ENCODE measurements at places on chromosomes 12 and 14.

DNA sequence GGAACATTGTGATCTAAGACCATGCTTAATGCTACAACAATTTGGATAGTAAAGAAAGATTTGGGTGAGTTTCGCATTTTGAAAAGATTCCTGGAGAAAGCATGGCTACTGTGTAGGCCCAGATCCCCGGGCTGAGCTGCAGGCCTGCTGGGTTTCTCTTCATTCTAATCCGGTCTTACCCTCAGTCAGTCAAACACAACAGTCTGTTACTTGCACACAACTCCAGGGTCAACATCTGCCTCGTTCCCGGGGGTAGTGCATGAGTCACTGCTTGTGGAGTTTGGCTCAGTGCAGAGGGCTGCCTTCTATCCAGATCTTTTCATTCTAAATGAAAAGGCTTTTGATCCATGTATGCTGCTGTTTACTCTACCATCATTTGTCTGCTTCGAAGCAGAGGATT lies 60.4 kb upstream of the SEL1L start:
- DNase-seq: no peak

DNA sequence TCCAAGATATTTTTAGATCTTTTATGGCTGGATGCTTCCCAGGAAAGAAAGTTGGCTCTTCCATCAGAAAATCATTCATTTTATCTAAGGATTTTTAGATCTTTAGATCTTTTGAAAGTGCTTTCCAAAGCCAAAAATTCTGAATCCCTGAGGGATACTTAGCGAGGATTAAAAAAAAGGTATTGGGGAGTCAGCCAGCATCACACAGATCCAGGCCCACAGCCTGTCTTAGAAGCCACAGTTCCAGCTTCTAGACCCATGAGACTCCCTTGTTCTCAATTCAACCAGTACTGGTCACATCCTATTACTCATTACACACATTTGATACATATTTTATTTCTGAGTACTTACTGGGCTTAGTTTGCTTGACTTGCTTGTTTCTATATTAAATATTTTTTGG lies 49.9 kb downstream of the TSPAN8 start:
- no peak for DNase-seq

DNA sequence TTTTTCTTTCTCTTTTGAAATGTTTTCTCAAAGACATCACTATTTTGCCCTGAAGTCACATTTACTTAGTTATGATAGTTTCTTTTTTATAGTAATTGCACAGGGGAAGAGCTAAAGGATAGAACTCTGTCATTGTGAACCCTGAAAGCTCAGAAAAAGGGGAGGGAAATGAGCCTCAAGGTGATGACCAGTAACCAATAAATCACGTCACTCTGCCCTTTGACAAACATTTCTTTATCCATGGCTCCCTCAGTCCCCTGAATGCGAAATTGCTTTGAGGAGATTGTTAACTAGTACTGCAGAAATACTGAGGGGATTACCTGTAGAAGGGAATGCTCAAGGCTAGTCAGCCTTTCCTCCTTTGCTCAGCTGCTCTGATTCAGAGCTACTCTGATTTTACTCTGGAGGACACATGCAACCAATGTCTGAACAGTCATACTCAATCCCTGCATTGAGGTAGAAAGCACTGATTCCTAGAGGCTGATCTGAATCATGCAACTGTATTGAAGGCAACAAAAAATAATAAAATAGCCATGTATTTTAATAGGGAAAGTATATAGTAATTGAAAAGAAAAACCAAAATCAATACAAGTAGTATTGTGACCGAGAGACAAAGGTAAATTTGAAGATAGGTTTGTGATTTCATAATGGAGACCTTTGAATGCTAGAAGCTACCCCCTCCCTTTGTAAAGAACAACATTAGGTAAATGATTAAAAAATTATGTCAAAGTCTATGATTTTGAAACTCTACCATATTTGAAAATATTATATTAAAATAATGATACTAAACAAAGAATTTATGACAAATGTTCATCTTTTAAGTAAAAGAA lies 24.7 kb downstream of the SLCO1B1 start:
- no peak for DNase-seq

- no peak for DNase-seq
Measured at GRCh38 chr12:95303476-95303875, 85.9 kb downstream of the VEZT start.

DNA sequence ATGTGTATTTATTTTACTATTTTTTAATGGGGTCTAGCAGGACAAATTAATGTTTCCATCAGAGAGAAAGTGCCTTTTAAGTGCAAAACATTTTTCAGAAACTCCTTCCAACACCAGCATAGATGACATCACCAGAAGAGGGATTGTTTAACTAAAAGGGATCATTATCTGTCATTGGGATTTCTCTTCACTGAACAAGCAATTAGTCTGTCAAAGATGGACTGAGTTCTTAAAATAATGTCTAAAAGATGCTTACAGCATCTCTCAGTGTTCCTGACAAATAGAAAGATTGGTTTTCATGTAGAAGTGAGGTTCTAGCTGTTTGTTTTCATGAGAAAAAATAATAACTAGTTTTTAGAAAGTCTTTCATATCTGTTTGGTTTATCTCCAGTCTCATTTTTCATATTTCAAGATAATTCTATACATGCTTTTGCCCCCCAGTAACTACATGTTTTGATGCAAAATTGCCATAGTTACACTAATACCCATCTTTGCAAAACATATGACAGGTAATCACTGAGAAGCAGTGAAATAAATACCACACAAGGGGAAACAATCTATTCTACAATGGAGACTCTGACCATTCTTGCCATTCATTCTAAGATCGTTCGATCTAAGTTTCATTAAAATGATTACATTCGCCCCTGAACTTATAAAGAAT lies 850.3 kb downstream of the GALC start:
- no peak for DNase-seq

DNA sequence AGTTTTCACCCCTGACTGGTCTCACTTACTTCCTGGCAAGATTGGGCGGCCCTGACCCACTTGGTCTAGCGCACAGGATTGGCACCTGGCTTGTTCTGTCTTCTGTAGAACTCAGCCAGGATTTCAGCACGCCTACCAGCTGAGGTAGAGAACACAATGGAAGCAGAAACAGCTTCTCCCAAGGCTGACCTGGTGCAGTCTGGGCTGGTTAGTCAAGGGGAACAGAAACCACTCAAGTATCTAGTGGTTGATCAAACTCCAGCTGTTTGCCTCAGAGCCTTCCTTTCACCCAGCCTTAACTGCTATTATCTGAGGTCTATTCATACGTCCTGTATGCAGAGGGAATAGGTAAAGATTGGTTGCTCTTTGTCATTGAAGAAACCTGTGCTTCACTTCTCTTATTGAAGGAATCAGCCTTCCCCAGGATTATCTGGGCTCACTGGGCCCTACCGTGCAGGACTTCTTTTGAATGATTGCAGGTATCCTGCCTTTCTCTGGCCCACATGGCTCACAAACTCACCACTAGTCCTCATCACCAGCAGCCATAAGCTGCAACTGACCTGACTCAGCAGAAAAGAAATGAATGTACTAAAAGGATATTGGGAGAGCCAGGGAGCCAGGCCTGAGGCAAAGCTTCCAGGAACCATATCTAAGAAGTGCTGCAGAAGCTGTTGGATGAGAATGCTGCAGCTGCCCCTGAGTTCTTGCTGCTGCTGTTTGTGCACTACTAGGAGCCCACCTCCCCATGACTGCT lies 2.5 kb upstream of the PLEKHD1 start:
- no peak for DNase-seq

- DNase-seq: no peak
Measured at GRCh38 chr12:24839268-24839791, 109.6 kb downstream of the BCAT1 start.

GRCh38 chr12:9331218-9331626 lies 123.0 kb upstream of the PZP start:
- DNase-seq: peak; percentile 26

DNA sequence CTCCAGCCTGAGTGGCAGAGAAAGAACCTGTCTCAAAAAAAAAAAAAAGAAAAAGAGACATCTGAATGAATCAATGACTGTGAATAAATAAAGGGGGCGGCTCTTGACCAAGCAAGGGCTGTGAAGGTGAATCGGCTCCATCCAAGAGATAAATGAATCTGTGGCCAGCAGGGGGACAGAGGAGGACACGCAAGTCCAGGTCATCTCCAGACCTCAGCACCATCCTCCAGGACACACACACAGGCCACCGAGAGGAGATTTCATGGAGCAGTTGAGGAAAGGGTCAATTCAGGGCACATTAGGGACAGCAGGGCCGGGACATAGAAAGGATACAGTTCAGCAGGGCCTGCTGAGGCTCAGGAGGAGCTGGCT lies 21.6 kb downstream of the TRPV4 start:
- DNase-seq: no peak

- peak; percentile 78 for DNase-seq
Measured at GRCh38 chr12:54216797-54217661, 28.2 kb upstream of the SMUG1 start.

DNA sequence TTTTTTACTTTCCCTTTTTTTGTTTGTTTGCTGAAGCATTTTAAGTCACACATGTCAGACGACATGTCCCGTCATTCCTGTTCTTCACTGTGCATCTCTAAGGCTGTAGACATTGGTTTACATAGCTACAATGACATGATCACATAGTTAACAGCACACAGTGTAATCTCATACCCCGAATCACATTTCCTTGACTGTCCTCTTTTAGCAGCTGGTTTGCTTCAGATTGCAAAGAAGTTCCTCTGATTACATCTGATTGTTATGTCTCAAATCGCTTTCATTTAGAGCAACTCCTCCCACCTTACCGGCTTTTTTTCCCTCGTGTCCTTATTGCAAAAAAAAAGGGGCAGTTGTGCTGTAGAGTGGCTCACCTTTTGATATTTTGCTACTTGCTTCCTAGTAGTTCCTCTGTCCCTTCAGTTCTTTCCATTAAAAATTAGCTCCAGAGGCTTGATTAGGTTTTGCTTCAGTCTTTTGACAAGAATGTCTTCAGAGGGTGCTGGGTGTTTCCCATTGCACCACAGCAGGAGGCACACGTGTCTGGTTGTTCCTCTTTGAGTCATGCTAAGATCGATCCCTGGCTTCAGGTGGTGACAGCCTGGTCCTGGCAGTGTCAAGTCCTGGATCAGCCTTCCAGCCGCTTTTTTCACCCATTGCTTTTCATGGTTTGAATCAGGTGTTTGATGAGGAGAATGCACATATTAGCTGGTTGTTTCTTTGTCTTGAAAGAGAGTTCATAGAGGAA lies 35.0 kb downstream of the ZNF664 start:
- no peak for DNase-seq
